ENCODE measurements at places on chromosomes 6 and 20.

DNA sequence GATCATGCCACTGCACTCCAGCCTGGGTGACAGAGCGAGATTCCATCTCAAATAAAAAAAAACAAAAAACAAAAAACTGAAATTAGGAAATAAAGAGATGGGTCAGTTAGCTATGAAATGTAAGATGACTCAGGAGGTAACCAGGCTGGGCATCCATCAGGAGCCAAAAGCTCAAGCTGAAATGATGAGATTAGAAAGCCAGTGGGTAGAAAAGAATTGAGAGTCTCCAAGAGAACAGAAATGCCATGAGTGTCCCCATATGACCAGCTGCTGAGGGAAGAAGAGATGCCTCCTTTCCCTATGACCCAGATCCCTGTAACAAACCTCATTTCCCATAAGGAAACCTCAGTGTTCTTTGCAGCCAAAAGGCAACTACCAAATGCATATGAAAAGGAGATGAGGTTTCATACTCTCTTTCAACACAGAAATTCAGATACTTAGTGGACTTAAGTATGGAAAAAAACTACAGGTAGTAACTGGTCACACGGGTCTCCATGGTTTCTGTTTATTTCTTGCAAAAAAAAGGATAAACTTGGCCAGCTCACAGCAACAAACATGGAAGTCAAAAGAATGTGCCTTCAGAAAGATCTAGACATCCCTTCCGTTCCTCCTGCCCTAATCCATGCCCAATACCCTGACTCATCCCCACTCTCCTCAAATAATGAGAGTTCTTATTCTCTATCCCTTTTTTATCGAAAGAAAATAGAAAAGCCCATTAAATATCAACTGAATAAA is 8.1 kb downstream of the ARHGAP18 start:
- DNase-seq = no peak

GRCh38 chr6:84447651-84448050 is 220.2 kb upstream of the CEP162 start:
- no peak for DNase-seq

DNA sequence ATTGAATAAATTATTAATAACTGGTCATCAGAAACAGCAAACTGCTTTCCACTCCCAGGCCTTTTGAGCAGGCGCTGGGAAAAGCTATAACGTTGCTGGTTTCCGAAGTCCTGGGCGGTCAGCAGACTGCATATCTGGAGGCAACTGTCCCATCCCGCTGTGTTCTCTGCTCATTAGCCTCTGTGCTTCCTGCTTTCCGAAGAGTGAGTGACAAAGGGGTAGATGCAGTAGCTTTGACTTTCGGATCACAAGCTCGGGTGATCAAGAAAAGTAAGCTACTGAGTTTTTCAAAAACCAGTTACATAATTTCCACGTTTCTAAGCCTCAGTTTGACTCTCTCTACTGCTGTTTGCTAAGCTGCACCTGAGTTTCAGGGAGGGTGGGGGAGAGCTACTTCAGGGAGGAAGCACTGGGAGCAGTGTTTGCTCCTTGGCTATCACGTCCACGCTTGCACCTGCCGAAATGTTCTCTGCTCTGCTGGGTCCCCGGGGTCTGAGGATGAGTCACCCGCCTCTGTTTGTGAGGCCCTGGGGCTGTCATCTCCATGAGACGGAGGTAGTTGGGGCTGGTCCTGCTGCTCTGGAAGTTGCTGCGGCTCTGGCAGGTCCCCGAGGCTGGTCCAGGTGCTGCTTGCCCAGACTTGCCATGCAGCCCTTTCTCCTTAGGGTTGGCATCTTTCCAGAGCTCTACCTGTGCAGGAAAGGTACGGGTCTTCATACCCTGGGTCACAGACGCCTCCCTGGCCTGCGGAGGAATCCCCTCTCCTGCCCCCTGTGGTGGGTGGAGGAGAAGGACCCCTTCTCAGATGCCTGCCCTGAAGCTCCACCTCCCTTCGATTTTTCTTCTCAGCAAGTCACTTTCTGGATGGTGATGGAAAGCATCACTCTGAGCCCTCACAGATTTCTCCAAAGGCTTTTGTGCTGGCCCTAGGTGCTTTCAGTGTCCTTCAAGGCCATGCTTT is 220.0 kb downstream of the QKI start:
- DNase-seq = no peak

- DNase-seq = no peak
These were observed 102.0 kb upstream of the TNFAIP3 start for GRCh38 chr6:137765059-137765458.

- DNase-seq = no peak
These were observed 306.4 kb downstream of the DHX35 start for GRCh38 chr20:39268491-39268951.

DNA sequence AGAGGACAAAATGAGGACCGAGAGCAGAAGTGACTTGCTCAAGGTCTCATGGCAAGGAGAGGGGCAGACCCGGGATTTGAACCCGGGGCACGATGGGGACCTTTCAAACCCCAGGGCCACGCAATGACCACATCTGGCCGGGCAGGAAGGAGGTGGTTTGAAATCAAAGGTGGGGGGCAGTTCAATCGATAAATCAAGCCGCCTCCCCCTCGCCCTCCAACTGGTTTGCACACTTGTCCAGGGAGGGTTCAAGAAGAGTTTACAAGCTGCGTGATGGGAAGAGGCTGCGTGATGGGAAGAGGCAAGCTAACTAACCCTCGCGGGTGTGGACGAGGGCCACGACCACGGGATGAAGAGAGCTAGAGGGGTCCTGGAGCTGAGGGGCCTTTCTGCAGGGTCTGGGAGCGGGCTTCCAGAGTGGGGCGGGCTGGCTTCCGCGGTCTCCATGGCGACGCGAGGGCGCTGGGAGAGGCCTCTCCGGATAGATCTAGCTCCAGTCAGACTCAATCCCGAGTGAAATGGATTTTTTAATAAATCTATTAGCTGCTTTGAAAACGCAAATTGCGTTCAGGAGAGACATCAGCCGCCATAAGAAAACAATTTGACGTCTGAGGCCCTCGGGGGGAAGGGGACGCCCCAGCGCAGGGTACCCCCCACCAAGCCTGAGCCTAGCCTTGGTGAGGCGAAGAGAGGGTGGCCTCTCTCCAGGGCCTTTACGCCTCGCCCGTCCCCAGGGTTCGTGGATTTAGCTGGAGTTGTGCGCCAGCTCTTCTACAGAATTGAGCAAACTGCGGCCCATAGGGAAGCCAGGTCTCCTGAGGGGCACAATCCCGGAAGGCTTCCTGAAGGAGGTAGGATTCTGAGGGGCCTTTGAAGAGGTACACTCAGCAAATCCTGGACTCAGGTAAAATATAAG is 143.9 kb downstream of the GRM4 start:
- DNase-seq = no peak

DNA sequence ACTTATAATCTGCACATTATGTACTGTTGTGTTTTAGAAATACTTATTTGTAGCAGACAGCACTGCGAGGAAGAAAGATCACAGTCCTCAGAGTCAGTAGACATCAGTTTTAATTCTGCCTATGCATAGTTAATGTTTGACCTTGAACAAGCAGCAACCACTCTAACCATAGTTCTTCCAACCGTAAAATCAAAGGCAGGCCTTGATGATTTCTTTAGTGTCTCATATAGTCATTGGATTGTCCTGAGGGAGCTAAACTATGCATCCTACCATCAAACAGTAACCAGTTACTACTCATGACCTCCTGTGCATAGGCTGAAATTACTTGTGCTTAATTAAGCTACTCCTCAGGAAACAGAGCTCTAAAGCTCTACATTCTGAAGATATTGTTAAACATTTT is 294.8 kb upstream of the STXBP5 start:
- DNase-seq = no peak

DNA sequence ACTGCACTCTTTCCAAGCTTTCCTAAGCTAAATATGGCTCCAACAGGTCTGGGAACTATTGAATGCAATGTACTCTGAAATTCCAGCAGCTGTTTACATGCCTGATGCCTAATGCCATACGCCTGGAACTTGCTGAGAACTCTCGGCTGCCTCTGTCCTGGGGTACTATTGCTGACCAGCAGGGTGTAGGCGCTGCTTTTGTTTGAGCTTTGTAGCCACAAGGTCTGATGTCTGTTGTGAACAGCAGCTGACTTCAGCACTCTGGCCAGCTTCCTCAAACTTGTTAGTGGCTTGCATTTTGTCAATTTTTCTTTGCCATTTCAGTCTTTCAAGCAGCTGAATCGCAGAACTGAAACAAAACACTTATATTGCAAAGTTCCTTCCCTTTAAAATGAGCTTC is 26.7 kb downstream of the SAYSD1 start:
- DNase-seq = no peak

GRCh38 chr6:73394577-73395354 is at the start of gene DDX43:
Gene DDX43 (plus strand): TSS chr6:73394828. CDS start chr6:73394906, 78 bp downstream.
- peak; percentile 68 for DNase-seq

GRCh38 chr6:129835691-129836090 is 25.4 kb downstream of the TMEM244 start:
- DNase-seq = no peak

- DNase-seq = no peak
These were observed 11.5 kb upstream of the RPS6KA2 start for GRCh38 chr6:166638573-166638964.

DNA sequence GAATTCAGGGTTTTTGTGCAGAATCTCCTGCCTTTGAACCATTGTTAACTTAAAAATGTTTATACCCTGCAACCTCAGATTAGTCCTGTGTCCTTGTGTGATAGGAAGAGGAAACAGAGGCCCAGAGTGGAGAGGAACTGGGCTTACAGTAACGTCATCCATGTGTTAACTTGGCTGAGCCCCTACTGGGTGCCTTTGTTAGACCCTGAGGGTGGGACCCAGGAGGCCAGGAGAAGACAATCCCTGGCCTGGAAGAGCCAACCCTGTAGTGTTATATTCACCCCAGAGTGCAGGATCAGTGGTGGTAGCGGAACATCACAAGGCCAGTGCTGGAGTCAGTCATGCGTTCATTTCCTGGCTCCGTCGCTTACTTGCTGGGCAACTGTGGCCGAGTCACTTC is 10.6 kb downstream of the MYLK2 start:
- DNase-seq = no peak

GRCh38 chr20:48809673-48810072 is 18.1 kb downstream of the PREX1 start:
- no peak for DNase-seq

DNA sequence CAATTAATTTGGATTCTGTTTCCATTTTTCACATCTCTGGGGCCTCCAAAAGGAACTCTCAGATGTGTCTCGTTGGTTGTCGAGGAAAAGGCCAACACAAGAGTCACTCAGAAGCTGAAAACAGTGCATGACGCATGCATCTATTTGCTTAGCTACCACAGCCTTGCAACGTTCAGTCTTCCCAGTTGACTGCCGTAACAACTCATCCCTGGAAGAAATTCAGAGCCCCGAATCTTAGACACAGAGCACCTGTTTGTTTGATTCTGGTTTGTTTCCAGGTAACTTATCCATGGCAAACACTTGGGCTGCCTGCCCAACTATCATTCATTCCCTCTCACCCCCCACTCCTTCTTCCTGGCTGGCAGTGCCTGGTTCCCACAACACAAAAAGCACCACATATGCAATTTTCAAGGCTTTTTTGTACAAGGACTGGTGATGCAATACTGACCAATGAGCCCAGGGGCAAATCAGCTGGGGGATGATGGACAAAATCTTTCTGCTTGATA is 60.5 kb downstream of the ZMYND8 start:
- no peak for DNase-seq

GRCh38 chr6:117706504-117706903 is 31.2 kb downstream of the NUS1 start:
- DNase-seq = no peak

- DNase-seq = no peak
These were observed 983 bp upstream of the KCNQ5 start for GRCh38 chr6:72620871-72621290.

GRCh38 chr6:40427196-40427595 is 160.0 kb downstream of the LRFN2 start:
- DNase-seq = no peak

- no peak for DNase-seq
These were observed 60.1 kb downstream of the FUT9 start for GRCh38 chr6:96075826-96076225.

- DNase-seq = no peak
These were observed 119.2 kb downstream of the ANKRD60 start for GRCh38 chr20:58109126-58109880.

DNA sequence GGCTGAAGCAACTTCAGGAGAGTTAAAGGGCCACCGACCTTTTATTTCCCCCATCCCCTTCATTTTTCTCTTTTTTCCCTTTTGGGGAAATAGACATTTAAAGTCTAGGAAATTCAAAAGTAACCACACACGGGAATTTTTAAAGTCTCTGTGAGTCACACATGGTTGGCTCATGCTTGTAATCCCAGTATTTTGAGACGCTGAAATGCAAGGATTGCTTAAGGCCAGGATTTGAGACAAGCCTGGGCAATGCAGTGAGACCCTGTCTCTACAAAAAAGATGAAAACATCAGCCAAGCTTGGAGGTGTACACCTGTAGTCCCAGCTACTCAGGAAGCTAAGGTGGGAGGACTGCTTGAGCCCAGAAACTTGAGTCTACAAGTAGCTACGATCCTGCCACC is 34.2 kb downstream of the KATNA1 start:
- no peak for DNase-seq

DNA sequence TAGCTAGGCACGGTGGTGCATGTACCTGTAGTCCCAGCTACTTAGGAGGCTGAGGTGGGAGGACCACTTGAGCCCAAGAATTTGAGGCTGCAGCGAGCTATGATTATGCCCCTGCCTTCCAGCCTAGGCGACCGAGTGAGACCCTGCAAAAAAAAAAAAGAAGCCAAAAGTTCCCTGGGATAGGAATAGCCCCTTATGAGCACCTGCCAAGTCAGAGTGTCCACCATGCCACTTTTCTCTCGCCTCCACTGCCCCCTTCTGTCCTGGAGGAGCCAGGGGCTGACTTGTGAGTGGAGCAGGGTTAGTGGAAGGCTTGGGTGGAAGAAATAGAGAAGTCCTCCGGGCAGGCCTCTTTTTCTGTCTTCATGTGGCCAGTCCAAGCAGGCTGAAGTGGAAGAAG is 12.1 kb upstream of the DDX27 start:
- DNase-seq = no peak

DNA sequence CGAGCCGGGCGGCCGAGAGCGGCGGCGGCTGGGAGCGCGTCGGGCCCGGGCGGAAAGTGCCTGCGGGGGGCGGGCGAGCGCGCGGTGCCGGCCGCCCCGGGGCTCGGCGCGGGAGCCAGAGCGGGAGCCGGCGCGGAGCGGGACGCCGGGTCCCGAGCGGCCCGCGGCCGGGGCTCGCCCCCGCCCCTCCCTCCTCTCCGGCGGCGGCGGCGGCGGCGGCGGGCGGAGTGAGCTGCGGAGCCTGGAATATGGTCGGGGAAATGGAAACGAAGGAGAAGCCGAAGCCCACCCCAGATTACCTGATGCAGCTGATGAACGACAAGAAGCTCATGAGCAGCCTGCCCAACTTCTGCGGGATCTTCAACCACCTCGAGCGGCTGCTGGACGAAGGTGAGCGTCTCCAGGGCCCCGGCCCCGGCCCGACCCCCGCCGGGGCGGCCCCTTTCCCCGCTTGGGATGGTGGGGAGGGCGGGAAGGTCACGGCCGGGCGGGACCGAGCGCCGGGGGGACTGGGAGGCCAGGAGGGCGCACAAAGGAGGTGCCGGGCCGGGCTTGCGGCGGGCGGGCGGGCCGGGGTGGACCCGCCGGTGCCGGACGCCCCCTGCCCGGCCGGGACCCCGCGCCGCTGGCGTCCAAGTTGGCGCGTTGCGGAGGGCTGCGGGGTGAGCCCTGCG is 565 bp downstream of the QKI start:
- DNase-seq = no peak

Measured in CMK (cell line).